ENCODE measurements at places on chromosomes 12 and 14.

DNA sequence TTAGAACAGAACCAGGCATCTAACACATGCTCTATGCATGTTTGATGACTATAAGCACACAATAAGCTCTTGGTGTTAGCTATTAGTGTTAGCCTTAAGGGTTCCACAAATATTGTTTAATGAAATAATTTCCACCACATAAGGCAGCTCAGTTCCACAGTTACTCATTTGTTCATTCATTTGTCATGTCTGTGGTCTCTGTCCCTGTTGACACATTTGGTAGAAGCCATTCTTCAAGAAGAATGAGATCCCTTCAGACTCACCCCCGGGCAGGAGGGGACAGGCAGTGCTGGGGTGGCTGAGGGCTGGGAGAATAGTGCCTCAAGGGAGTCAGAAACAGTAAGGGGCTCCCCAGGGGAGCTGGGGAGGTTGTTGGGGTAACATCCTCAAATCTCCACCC lies 3.7 kb upstream of the FAIM2 start:
- no peak for DNase-seq

GRCh38 chr14:104563742-104564615 lies 15.6 kb upstream of the C14orf180 start:
- DNase-seq: peak; percentile 8

DNA sequence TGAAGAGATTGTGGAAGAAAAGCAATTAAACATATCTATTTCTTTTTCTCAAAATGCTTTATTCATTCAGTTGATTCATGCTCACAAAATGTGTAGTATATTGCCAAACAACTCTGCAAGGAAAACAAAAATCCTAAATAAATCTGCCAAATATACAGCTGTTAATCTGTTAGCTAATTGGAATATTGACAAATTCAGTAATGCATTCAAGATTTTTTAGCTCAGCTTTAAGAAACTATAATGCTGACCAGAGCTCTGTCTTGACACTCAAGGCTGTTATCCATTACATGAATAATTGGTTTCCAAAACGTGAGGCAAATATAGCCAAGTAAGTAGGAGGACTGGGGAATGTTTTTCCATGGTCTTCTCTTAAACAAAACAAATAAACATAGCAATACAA lies 146.8 kb downstream of the TMTC2 start:
- no peak for DNase-seq

DNA sequence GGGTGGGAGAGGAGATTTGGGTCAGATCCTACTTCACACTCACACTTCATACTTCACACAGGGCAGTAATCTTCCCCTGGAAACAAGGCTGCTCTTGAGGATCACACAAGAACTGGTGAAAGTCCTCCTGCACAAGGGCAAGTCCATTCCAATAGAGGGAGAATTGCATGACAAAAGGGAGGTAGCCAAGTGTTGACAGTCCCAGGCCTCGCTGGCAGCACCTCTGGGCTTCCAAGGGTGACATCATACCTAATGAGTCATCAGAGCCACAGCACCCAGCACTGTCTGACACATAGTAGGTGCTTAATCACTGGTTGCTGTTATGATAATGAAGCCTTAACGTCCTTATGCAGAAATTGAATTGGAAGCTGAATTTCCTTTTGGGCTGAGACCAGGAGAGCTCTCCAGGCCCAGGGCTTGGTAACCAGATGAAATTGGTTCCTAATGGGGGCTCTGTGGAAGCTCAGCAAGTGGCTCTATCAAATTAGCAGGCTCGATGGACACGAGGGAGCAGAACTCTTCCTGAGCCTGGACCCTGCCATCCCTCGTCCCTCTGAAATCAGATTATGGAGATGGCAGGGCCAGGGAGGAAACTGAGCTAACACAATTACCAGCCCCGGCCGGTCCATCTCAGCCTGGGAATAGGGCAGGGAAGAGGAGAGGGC lies 58.8 kb upstream of the ACTN1 start:
- DNase-seq: no peak

- no peak for DNase-seq
Measured at GRCh38 chr14:103861413-103862392, 14.3 kb upstream of the PPP1R13B start.

DNA sequence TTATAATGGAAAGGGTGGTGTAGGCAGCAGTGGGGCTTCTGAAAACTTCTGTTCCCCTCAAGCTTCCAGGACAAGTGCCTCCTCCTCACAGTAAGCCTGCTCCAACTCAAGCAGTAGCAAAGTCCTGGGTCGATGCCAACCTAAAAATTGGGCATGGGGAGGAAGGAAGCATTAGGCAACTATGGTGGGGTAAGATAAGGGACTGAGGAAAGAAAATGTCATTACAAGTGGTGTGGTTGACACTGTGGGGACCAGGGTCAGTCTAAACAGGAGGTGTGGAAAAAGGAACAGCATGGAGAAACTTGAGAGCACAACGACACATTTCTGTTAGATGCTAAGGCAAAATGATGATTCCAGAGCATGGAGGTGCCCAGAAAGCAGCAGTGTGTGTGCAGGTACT lies 34.9 kb downstream of the WIF1 start:
- DNase-seq: no peak

- DNase-seq: no peak
Measured at GRCh38 chr14:85263916-85264675, 265.8 kb upstream of the FLRT2 start.

- no peak for DNase-seq
Measured at GRCh38 chr14:99570544-99571302, 33.3 kb downstream of the CCDC85C start.

DNA sequence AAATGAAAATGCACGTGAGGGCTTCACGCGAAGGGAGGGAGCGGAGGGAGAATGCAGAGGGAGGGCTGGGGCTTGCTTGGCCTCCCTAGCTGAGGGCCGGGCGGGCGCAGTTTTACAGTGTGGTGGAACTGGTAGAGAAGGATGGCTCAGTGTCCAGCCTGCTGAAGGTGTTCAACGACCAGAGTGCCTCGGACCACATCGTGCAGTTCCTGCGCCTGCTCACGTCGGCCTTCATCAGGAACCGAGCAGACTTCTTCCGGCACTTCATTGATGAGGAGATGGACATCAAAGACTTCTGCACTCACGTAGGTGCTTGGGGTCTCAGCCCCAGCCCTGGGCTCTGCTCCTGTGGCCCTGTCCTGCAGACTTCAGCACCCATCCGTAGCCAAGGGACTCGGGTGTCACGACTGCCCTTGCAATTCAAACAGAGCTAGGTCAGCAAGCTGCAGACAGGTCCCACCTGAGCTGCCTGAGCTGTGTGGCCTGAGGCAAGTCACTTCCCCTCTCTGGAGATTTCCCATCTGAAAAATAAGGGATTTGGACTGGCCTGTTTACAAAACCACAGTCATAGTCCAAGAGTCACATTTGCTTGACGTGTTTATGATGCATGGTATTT lies 18.4 kb downstream of the OTUB2 start:
- no peak for DNase-seq

DNA sequence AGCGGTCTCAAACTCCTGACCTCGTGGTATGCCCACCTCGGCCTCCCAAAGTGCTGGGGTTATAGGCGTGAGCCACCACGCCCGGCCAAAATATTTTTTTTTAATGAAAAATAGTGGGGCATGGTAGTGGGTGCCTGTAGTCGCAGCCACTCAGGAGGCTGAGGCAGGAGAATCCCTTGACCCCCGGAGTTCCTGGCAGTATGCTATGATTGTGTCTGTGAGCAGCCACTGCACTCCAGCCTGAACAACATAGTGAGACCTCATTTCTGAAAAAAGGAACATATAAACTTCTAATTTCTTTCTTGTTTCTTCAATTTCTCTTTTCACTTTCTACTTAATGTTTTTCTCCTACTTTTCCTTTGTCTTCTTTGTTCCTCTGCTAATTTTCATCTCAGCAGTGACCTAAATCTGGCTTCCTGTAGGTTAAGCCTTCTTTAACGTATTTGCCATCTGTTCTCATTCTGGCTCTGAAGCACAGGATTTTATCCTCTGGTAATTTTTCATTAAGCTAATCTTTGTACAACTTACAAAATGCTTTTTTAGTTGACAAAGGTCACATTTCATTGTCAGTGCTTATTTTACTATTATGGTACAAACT lies 4.5 kb upstream of the RPGRIP1 start:
- no peak for DNase-seq

GRCh38 chr14:105178069-105178867 lies 2.8 kb downstream of the NUDT14 start:
- DNase-seq: no peak

Data from NCI-H2227 treated with DMSO at 0.1 percent for 48 hours (cell line).